Karpas-422 (cell line): ENCODE measurements at places on chromosomes 4 and X.

DNA sequence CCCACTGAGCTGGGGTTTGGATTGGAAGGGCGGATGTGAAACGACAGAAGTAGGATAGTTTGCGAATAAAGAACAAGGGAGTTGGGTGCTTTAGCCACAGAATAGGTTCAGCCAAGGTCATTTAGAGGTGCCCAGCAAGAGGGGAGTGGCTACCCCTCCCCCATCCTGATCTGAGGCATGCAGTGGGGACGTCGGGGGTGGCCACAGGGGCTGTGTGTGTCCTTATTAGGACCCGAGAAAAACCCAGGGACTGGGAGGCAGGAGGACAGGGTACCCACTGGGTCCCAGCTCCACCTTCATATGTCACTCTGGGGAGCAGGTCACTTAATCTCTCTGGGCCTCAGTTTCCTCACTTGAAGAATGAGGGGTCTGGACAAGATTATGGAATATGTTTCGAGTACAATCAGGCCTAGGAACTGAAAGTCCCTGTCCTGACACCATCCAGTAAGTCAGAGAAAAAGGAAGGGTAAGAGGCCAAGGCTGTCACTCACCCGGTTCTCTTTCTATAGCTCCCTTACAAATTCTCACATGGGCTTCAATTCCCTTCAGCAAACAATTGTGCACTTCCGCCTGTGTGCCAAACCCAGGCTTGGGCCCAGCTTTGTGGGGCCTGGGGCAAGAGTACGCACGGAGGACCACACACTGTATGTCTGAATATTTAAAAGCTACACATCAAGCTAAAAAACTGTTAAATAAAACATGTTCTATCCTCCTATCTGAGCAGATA is 4.2 kb upstream of the NYX start:
- no peak for DNase-seq

GRCh38 chr4:15851969-15852368 is 73.8 kb downstream of the CD38 start:
- DNase-seq: no peak

DNA sequence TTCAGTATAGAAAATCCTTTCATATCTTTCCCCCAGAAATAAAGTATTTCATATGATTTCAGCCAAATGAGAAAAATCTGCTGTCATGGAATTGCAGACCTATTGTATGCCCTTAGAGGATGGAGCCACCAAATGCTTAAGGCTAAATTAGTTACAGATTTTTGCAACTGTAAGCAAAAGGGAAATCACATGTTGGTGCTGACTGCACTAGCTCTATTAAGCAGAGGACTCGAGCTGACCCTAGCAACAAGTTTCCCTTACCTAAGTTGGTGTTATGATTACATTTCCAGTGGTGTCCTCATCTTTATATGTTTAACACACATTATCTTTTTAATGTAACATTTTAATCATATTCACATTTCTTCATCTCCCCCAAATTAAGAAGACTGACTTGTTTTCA is 58.3 kb upstream of the DOCK11 start:
- DNase-seq: no peak

DNA sequence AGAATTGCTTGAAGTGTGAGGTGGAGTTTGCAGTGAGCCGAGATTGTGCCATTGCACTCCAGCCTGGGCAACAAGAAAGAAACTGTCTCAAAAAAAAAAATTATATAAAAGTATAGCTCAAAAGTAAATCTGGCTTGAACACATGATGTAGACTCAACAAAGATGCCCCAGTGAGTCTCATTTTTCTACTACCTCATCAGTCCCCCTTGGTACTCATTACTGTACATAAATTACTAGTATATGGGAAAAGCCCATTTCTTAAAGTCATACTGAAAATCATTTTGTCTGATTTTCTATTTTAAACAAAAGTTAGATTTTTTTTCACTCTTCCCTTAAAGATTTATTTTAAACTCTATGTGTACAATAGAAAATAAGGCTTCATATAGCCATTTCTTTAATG is 39.2 kb downstream of the FAM241A start:
- DNase-seq: no peak

- DNase-seq: no peak
Observed at GRCh38 chrX:103376118-103376978, at the start of gene BEX3. Gene BEX3, plus strand, starts transcription at chrX:103376538. Its CDS starts 984 bp downstream, at chrX:103377522.

DNA sequence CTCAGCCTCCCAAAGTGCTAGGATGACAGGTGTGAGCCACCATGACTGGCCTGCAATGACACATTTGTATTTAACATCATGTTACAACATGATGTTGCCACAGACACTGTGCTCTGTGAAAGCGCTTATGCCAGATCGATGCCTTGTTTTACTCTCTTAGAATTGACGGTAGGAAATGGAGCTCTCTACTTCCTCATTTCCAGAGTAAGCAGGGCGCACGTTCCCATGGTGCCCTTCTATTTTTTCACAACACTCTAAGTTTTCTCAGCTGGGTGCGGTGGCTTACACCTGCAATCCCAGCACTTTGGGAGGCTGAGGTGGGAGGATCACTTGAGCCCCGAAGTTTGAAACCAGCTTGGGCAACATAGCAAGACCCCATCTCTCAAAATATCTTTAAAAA is 60.7 kb upstream of the DHRSX start:
- DNase-seq: no peak

DNA sequence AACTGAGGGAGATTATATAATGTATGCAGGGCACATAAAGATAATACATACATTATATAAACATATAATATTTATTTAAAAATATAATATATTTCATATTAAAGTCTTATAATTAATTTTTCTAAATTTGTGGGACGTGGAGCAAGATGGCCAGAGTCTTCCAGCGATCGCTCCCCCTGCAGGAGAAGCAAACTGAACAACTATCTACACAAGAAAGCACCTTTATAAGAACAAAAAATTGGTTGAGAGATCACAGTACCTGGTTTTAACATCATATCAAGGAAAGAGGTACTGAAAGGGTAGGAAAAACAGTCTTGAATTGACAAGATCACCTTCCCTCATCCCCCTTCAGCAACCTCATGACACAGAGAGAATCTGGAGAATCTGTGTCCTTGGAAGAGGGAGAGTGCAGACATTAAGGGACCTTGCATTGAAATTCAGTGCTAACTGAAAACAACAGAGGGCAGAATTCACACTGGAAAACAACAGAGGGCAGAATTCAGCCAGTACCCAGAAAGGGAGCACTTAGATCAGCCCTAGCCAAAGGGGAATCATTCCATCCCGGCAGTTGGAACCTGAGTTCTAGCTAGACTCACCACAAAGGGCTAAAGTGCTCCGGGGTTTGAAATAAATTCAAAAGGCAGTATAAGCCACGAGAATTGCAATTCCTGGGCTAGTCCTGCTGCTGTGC is 262.5 kb upstream of the NDST3 start:
- no peak for DNase-seq

DNA sequence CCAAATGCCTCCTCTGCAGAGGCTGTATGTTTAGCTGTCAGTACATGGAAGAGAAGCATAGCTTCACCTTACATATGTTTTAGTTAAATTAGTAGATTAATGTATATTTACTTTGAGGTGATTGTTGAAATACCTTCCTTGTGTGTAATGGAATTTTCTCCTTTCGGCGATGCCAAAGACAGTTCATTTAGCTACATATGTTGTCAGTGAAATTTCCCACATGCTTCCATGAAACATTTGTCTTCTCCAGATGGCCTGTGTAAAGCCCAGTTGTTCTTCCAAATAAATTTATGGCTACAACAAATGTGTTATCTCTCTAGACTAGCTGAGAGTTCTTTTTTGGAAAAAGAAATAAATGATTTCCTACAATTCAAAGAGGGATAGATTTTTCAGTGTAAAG is 95.2 kb downstream of the GPAT3 start:
- no peak for DNase-seq

DNA sequence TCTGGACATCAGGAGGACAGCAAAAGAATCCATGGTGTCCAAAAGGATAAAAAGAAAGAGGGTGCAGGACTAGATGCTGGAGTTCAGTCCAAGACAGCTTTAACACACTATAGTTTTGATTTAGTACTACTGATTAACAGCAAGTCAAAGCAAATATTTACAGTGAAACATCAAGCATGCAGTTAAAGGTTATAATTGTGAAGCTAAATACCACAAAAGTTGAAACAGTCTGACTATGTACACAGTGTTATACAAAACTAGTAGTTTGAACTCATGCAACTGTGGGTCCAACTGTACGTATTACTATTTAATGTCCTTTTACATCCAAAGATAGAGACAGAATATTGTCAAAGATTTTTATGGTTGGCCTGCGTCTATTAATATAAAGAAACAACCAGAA is 57.6 kb downstream of the CHIC2 start:
- no peak for DNase-seq

GRCh38 chrX:47227334-47227583 is 5.5 kb upstream of the USP11 start:
- no peak for DNase-seq

- DNase-seq: no peak
Observed at GRCh38 chr4:154293427-154293826, 198.2 kb downstream of the DCHS2 start.

DNA sequence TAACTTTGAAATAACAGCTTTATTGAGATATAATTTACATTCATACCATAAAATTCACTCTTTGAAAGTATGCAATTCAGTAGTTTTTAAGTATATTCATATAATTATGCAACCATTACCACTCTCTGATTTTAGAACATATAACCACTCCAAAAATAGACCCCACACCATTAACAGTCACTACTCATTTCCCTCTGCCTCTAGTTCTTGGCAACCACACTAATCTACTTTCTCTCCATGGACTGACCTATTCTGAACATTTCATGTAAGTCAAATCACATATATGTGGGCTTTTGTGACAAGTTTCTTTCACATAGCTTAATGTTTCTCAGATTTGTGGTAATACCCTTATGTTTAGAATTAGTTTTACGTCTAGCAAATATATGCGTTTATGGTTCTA is 19.5 kb upstream of the GLRA3 start:
- DNase-seq: no peak
